ENCODE measurements at places on chromosomes 2 and 18. TPM values are rescaled to one million over a fixed set of nuclear protein-coding genes. Genes with fewer than 3 reads are reported as not detected.

DNA sequence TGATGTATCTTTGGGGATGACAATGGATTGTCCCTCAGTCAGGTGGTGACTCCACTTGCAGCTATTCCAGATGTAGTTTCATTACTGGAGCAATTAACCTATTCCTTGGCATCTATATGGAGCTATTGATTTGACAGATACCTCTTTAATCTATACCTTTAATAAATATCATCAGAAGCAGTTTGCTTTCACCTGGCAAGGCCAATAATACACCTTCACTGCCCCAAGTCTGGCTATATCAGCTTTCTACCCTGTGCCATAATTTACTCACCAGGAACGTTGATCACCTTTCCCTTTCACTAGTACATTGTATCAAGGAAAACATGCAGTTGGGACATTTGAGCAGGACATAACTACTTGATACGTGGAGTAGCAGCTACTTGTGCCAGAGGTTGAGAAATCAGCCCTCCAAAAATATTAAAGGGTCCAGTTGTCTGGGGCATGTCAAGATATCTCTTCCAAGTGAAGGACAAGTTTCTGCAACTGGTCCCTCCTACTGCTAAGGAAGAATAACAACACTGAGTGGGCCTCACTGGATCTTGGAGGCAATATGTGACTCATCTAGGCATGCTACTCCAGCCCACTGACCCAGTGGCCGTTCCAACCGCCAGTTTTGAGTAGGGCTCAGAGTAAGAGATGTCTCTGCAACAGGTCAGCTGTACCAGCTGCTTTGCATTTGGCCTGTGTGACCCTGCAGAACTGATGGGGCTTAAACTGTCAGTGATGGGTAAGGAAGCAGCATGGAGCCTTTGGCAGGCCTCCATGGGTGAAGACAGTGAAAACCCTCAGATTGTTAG, 67.0 kb downstream of the PSMG2 start:
- no peak for DNase-seq

GRCh38 chr2:187051350-187051749, 202.4 kb upstream of the ZSWIM2 start:
- no peak for DNase-seq

GRCh38 chr2:107584577-107584976, 242.1 kb upstream of the RGPD4 start:
- DNase-seq, result no peak

DNA sequence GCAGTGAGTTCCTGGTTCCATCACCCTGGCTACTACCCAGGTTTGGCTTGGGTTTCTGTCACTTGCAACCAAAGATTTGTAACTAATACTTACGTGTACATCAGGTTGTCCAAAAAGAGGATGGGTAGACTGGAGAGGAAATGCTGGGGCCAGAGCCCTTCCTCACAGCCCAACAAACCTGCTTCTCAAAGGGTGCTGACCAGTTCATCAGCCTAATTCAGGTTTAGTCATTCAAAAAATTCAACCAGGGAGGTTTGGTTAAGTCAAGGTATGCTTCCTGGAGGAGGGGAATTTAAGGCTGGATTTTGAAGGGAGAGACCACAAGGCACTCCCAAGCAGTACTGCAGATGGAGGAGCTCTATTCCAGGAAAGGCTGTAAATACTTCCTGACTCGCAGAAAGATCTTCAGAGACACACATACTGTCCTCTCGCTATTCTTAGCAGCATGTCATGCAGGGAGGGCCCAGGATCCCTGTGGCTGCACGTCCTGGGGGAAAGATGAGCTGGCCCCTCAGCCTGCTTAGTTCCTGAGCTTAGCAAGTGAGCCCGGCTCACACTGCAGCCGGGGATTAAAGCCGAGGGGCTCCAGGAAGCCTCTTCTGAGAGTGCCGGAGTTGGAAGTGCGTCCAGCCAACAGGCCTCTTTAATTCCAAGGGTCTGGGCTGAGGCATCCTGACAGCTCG, 40.0 kb upstream of the BIN1 start:
- peak; percentile 82 for DNase-seq

- DNase-seq, result no peak
Measured at GRCh38 chr2:239193925-239194677, 206.7 kb downstream of the HDAC4 start.

- DNase-seq, result no peak
Measured at GRCh38 chr2:42978175-42978886, 185.9 kb upstream of the HAAO start.

GRCh38 chr2:216017365-216017764, 4.0 kb upstream of the MREG start:
- no peak for DNase-seq

- DNase-seq, result no peak
Measured at GRCh38 chr2:204849892-204850291, 304.6 kb downstream of the PARD3B start.

DNA sequence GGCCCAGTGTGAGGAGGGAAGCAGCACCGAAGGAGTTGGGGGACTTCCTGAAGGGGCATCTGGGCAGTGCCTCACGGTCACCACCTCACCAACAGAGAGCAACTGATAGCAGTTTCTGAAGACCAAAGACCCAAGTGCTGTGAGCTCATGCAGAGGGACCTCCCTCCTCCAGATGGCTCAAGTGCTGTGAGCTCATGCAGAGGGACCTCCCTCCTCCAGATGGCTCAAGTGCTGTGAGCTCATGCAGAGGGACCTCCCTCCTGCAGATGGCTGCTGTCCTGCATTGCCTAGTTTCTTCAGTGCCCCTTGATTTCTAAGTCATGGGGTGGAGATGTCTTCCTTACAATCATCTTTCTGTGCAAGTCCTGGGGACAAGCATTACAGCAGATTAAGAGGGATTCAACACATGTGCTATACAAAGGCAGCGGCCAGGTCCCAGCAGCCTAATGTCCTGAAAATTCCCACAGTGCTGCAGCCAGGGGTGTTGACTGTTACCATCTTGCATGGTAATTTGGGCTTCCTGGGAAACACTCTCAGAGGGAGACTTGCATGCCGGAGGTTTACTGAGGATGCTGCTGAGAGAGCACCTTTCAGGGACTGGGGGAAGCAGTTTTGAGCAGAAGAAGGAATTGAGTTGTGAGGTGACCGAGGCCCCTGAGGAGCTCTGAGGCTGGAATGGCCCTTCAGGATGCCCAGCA, 409.3 kb downstream of the GALR1 start:
- no peak for DNase-seq

DNA sequence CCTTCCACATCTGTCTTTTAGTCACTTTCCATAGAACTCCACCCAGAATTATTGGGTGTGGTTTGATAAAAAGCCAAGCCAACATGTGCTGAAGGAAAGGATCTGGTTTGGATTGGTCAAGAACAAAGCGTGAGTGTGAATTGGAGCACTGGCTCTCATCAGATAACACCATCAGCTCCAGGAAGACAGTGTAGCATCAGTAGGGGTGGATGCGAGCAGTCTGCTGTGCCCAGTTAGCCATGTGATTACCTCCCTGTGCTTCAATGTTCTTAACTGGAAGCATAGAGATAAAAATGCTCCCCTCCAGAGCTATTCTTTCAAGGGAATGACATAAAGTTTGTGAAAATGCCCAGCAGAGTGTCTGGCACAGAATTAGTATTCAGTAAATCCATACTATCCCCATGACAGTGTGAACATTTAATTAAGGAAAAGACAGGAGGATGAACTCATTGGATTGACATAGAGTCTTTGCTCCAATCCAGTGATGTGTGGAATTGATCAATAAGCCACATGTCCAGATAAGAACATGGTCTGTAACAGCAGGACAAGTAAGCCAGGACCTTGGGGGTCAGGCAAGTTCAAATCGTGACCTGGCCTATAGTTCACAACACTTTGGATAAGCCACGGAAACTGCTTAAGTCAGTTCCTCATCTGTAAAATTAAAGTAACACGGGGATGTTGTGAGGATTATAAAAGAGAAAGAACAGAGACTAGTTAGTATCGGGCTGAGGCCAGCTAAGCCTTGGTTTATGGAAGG, 68.0 kb downstream of the FAM124B start:
- DNase-seq, result no peak

GRCh38 chr2:64595397-64596176, 58.1 kb downstream of the SERTAD2 start:
- peak; percentile 50 for DNase-seq

DNA sequence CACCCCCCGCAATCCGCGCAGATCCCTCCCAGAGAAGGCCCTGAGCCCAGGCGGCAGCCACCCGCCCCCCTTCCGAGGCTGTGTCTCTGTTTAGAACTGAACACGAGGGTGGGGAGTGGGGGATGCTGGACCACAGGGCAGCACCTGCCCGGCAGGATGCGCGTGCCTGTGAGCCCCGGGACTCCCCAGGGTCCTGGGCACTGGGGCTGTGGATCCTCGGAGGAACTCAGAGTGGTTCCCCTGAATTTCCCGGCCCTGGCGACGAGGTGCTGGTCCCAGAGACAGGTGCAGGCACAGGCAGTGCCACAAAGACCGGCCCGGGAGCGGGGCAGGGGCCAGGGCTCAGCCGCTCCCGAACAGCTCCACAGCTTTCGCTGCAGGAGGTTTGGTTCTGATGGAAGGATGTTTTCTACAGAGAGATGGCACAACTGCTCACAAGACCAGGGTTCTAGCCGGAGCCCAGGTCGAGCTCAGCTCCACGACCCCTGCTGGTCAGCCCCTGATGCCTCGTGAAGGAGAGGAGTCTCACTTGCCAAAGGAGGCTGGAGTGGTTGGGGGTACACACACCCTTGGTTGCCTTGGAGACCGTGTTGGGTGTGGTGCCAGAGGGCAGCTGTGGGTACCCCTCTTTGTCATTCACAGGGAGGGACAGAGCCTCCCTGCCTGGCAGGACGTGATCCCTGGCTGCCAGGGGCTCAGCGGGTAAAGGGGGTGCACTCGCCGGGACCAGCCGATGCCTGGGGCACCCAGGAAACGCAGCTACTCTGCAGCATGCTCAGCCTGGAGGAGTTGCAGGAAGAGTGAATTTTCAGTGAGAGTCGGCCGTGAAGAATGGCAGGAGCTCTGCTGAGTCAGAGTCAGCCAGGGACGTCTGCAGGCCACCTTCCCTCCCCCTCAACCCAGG, 4.4 kb upstream of the NEU4 start:
- no peak for DNase-seq

DNA sequence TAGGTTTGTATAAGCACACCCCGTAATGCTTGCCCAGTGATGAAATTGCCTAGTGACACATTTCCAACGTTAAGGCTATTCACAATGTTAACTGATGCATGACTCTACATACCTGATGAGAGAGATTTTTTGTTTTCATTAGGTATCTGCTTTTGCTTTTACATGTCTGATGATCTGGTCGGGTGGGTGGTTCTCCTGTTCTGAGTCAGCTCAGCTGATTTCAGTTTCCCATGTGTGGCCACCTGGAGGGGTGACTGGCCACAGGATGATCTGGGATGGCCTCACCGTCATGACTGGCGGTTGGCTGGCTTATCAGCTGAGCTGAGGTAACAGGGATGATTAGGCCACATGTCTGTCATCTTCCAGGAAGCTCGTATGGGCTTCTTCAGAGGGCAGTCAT, 33.8 kb upstream of the ACYP2 start:
- DNase-seq, result no peak

DNA sequence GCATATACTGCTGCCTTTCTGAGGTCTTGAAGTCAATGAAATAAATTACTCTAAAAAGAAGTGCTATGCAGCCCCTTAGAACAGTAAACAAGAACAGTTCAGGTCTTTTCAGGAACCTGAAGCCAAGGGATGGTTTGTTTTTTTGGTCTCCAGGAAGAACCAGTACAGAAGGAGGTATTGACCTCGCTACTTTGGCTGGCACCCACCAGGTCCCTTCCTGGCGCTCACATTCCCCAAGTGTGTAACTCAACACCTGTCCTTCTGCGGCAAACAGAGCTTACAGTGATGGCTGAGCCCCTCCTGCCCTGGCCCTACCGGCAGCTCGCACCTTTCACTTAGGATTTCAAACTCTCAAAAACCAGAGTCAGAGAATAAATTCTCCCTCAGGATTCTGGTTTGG, 51.9 kb downstream of the SETBP1 start:
- no peak for DNase-seq

GRCh38 chr2:71505086-71505769, 51.9 kb downstream of the DYSF start:
- peak; percentile 22 for DNase-seq

GRCh38 chr2:20507166-20507692, 60.4 kb downstream of the RHOB start:
- no peak for DNase-seq

GRCh38 chr2:221981912-221982470, 316.8 kb downstream of the PAX3 start:
- DNase-seq, result no peak

GRCh38 chr2:36562240-36562639, 35.7 kb downstream of the FEZ2 start:
- peak; percentile 29 for DNase-seq

- no peak for DNase-seq
Measured at GRCh38 chr2:215946586-215946985, 66.8 kb downstream of the MREG start.

DNA sequence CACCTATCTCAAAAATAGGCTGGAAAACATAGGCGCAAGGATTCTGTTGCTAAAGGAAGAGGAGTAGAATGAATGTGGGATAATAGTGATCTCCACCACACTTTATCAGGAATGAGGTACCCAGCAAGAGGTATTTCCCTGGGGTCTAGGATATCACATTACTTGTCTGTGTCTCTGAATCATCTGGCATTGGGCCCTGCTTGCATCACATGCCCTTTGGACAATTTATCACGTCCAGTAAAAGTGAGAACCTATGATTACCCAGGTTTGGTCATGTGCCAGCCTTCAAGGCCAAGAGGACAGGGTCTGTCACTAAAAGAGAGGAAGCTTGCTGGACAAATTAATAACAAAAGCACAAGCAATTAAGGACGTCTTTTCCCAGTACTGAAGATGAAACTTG, 11.4 kb upstream of the TRAPPC8 start:
- peak; percentile 4 for DNase-seq

GRCh38 chr2:222708274-222708710, 36.8 kb downstream of the MOGAT1 start:
- DNase-seq, result peak; percentile 71

- peak; percentile 83 for DNase-seq
Measured at GRCh38 chr18:58447402-58448095, 181.3 kb downstream of the ALPK2 start.

DNA sequence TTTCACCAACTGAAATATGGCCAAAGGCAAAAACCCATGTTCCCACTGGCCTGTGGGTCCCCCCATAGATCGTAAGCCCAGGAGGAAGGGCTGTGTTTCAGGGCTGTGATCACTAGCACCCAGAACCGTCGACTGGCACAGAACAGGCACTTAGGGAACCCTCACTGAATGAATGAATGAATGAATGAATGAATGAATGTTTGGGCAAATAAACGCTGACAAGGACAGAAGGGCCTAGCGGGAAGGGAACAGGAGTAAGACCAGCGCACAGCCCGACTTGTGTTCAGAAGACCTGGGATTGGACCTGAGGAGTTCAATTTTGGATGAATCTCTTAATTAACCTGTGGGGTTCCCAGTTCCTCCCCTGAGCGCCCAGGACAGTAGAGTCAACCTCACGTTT, 76.2 kb downstream of the TPO start:
- no peak for DNase-seq

- no peak for DNase-seq
Measured at GRCh38 chr2:138209009-138209408, 244.7 kb downstream of the HNMT start.

Gene HOXD1
- polyA plus RNA-seq, result 1.7 TPM

Gene MXD1
- 7.6 TPM for polyA plus RNA-seq

Gene CRACDL
- 2.5 TPM for polyA plus RNA-seq

Gene PROKR1
- 1.7 TPM for polyA plus RNA-seq

Gene GEN1
- 6.6 TPM for polyA plus RNA-seq

Gene IL18RAP
- polyA plus RNA-seq, result 0.26 TPM

Gene ASPRV1
- polyA plus RNA-seq, result 2.8 TPM

Gene EPB41L3
- polyA plus RNA-seq, result 89.1 TPM

Gene TTC32
- 12.4 TPM for polyA plus RNA-seq

Gene KLHL41
- polyA plus RNA-seq, result 4,224 TPM

Gene ROCK2
- 46.8 TPM for polyA plus RNA-seq

Gene SRD5A2
- 0.08 TPM for polyA plus RNA-seq

Gene XDH
- not detected for polyA plus RNA-seq

Gene RBM43
- polyA plus RNA-seq, result 10.9 TPM

All from muscle of back (tissue), 13 donors.